Activated naive CD8-positive, alpha-beta T cell treated with anti-CD3 and anti-CD28 coated beads for 36 hours (primary cell): ENCODE measurements at places on chromosomes 13 and 19.

DNA sequence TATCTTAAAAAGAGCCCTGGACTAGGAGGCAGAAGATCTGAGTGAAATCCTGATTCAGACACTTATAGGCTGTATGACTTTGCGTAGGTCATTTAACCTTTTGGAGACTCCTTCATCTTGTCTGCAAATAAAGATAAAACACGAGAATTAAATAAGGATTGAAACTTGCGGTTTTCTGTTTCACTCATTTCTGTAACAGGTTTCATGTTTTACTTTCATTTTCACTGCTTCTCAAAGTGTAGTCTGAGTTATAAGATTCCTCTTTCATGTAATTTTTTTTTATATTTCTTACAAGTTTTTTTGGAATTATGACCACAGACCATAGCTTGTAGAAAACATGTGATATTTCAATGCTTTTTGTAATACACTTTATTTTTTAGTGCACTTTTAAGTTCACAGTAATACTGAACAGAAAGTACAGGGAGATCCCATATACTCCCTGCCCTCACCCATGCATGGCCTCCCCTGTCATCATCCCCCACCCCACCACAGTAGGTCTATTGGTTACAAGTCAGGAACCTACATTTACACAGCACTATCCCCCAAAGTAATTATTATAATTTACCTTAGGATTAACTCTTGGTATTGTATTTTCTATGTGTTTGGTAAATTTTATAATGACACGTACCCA, 174.6 kb downstream of the ITGBL1 start:
- peak; percentile 50 for DNase-seq

GRCh38 chr13:29125934-29126424, 305.8 kb downstream of the MTUS2 start:
- no peak for DNase-seq

DNA sequence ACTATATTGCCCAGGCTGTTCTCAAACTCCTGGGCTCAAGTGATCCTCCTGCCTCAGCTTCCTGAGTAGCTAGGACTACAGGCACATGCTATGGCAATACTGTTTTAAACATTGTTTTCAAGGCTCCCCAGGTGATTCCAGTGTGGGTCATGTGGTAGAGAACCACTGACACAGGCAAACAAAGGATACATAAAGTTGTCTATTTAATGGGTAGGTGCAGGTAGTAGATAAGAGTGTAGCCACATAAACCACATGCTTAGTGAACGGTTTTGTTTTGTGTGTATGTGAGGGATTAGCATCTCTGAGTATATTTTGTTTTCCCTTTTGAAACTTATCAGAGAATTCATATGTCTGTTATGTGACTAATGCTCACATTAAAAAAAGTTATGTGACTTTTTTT, 36.7 kb downstream of the USPL1 start:
- DNase-seq: no peak

DNA sequence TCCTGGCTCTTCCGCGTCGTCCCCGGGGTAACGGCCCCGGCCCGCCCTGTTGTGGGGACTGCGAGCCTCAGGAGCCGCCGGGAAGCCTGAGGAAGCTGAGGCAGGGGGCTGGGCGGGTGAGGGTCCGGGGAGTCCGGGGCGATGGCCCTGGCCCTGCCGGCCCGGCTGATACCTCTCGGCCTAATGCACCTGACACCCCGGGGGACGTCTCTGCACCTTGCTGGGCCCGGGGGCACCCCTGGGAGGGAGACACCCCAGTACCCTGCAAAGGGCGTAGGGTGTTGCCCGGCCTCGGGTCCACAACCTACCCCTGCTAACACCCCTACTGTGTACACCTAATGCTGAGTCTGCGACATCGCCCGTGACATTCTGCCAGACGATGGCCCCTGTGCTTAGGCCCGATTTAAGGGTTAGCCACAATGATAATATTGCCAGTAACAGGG, 410 bp downstream of the PIN1 start:
- DNase-seq: no peak

DNA sequence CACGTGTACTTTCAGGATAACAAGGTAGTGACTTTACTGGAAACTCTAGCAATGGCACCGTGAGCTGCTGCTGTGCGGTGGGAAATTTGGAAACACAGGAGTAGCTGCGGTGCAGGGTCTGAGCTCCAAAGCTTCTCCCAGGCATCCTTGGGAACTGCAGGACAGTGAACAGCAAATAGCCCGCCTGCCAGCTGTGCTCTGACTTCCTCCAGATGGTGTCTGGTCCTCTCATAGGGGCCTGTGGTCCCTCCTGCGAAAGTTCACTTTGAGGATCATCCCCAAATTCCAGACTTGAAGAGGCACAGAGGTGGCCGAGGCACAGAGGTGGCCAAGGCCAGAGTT, 287.3 kb upstream of the MAB21L1 start:
- DNase-seq: no peak
